Activated CD4-positive, alpha-beta T cell treated with anti-CD3 and anti-CD28 coated beads, Interleukin-2, amount 50 U/mL, for 16 hours (primary cell): ENCODE measurements at places on chromosomes 7 and 10.

DNA sequence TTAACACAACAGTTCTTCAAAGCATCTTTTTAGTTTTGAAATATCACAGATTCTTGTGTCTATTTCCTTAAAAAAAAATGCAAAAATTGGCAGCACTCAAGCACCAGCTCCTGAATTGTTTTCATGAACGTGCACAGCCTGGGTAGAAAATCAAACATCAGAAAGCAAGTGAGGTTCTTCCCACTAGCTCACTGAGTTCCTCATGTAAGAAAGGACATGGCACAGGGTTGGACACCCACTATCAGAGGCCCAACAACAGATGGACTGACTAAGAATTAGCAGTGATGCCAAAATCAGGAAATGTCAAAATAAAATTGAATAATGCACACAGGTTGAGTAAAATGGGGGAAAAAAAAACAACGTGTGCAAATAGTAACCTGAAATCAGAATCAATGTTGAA, 146.8 kb downstream of the PCLO start:
- no peak for DNase-seq

DNA sequence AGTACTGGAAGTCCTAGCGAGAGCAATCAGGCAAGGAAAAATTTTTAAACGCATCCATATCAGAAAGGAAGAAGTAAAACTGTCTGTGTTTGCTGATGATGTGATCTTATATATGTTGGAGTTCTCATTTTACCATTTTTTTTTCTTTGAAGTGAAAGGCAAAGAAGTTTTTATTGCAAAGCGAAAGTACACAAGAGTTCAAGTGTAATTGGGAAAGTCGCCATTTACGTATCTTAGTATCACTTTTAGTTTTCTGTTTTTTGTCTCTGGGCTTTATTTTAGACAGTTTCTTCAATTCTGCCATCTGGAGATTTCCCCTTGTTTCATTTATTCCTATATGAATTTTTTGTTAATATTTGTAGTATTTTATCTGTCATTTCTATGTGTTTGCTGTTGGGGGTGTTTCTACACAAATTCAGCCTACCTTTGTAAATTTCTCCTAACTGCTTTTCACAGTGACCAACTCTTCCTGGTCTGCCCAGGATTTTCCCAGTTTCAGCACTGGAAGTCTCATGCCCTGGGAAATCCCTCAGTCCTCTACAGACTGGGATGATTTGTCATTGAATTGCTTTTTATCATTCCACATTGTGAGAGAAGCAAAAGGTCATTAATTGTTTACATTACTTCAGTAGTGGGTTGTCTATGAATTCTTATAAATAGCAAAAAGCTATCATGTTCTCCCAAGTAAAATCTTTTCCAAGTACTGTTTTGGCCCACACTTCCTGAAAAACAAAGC, 23.2 kb downstream of the BET1 start:
- DNase-seq: no peak

- DNase-seq: peak; percentile 29
Measured at GRCh38 chr7:3200504-3200903, 100.5 kb upstream of the SDK1 start.

DNA sequence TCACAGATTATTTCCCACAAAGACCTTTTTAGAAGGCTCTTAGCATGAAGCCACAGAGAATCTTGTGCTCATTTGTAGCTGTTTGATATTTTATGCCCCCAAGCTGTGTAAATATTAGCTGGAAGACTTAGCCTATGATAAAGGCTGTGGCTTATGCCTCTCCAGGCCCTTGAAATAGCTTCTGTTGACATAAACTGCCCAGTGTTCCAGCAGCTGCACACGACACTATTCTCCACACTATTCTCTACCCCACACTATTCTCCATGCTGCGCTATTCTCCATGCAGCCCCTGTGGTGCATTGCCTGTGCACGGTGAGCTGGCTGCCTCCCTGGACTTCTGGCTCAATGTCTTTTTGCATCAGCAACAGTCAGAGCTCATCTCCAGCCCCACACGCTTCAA, 13.1 kb downstream of the DDC start:
- DNase-seq: no peak

GRCh38 chr7:14639329-14639728, 263.2 kb downstream of the DGKB start:
- DNase-seq: no peak

- DNase-seq: no peak
Measured at GRCh38 chr10:131692686-131693334, 208.0 kb upstream of the PPP2R2D start.

GRCh38 chr7:81112731-81113130, 193.9 kb upstream of the SEMA3C start:
- DNase-seq: no peak
